Left lobe of liver (tissue), 2 donors: ENCODE measurements at places on chromosomes 16 and 17. TPM values are rescaled to one million over a fixed set of nuclear protein-coding genes. Genes with fewer than 3 reads are reported as not detected.

C1QTNF1 gene
- total RNA-seq, result 15.5 TPM

DNA sequence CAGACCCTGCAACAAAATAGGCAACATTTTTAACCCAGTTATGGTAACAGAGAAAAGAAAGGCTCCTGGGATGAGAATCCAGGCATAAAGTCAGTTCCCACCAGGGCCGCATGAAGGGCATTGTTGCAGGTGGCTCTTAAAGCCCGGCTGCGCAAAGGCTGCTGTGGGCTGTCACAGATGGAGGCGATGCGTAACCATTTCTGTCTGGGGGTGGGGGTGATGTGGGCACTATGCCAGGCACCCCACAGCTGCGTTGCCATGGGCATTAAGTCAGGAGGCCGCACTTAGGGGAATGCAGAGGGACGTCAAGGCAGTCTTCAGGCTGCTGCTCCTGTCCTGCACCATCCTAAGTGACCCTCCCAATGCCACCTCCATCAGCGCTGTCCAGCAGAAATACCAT lies 228.4 kb downstream of the CPPED1 start:
- DNase-seq, result no peak

C16orf46 gene
- total RNA-seq, result 2.0 TPM

HAS3 gene
- total RNA-seq, result 0.53 TPM

DNA sequence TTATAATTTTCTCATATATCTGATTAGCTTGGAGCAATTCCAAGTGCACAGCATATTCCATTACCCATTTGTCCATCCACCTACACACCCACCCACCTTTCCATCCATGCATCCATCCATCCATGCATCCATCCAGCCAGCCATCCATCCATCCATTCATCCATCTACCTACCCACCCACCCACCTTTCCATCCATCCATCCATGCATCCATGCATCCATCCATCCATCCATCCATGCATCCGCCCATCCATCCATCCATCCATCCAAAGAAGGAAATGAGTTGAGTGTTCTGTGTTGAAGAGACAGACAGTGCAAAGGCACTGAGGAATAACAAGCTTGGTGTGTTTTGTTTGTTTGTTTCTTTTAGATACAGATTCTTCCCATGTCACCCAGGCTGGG lies 78.7 kb upstream of the FAM20A start:
- no peak for DNase-seq

- DNase-seq, result no peak
Measured at GRCh38 chr17:8963014-8963413, 2.5 kb downstream of the PIK3R5 start.

TBX6 gene
- 0.86 TPM for total RNA-seq

SKAP1 gene
- 20.9 TPM for total RNA-seq

GRCh38 chr16:74769586-74770190 lies 4.9 kb downstream of the FA2H start:
- DNase-seq, result no peak

DNA sequence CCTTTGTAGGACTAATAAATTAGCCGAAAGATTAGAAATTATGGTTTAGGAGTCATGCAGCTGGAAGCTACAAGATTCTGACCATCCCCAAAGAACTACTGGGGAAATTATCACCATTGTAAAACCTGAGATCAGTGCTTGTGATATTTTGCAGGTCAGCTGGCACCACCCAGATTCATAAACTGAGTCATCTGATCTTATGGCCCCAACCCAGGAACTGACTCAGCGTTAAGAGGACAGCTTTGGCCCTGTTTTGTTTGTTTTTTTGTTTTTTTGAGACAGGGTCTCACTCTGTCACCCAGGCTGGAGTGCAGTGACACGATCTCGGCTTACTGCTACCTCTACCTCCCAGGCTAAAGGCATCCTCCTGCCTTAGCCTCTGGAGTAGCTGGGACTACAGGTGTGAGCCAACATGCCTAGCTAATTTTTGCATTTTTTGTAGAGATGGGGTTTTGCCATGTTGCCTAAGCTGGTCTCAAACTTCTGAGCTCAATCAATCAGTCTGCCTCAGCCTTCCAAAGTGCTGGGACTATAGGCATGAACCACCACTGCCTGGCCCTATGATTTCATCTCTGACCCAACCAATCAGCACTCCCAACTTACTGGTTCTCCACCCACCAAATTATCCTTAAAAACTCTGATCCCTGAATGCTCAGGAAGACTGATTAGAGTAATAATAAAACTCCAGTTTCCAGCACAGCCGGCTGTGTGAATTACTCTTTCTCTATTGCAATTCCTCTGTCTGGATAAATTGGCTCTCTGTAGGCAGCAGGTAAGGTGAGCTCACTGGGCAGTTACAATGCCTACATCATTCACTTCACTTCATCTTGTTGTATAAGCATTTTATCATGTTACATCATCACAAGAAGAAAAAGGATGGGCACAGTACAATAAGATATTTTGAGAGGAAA lies 79.4 kb upstream of the KSR1 start:
- no peak for DNase-seq

DNA sequence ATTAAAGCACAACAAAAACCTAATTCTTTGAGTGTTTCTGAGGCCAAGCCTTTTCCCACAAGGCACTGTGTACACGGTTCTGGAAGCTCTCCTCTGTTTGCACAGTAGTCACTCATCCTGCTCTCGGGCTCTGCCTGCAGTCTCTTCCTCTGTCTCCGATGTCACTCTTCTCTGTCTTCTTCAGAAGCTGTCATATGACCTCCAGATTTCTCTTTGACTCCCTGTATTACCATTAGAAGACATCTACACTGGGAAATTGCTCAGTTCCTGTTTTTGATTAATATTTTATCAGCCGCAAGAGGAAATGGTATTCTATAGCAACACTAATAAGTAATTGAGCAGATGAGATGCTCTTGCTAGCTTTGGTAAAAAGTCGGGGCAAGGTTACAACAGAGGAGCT lies 422.9 kb downstream of the WWOX start:
- DNase-seq, result no peak

DNA sequence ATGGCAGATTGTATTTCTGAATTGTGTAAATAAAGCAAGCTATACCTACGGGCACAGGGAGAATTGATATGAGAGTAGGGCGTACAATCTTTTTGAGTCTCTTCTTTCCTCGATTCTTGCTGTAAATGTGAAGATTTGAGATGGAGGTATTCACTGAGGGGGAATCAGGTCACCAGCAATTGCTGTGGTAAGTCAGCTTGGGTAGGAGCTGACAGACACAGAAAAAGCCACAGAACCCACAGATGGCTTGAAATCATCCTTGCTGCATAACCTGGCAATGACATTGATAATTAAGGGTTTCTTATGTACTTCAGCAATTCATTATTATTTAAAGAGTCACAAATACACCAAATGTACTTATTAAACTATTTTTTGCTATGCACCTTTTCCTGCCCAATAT lies 164.2 kb downstream of the CNTNAP4 start:
- no peak for DNase-seq

GRCh38 chr16:69599731-69600130 lies 34.0 kb downstream of the NFAT5 start:
- no peak for DNase-seq

DNA sequence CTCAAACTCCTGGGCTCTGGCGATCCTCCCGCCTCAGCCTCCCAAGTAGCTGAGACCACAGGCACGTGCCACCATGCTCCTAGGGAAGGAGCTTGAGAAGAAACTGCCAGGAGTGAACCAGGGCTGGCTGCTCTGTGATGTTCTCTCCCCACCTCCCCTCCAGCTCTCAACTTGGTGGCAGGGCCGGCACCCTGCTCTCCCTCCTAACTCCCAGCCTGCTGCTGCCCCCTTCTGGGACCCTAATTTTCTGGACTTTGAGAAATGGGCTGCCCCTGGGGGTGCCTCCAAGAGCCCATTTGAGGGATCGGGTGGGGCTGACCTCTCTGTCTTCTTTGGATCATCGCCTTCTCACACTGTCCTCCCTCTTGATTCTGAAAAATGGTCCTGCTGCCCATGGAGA lies 14.9 kb upstream of the STAT3 start:
- no peak for DNase-seq

TMEM235 gene
- total RNA-seq, result not detected

SBK1 gene
- total RNA-seq, result 0.33 TPM
